ENCODE measurements at places on chromosomes 2 and 18.

GRCh38 chr2:85959826-85960225 lies 71.0 kb upstream of the ST3GAL5 start:
- DNase-seq, result no peak

- no peak for DNase-seq
Measured at GRCh38 chr2:122244598-122245229, 489.3 kb downstream of the TSN start.

DNA sequence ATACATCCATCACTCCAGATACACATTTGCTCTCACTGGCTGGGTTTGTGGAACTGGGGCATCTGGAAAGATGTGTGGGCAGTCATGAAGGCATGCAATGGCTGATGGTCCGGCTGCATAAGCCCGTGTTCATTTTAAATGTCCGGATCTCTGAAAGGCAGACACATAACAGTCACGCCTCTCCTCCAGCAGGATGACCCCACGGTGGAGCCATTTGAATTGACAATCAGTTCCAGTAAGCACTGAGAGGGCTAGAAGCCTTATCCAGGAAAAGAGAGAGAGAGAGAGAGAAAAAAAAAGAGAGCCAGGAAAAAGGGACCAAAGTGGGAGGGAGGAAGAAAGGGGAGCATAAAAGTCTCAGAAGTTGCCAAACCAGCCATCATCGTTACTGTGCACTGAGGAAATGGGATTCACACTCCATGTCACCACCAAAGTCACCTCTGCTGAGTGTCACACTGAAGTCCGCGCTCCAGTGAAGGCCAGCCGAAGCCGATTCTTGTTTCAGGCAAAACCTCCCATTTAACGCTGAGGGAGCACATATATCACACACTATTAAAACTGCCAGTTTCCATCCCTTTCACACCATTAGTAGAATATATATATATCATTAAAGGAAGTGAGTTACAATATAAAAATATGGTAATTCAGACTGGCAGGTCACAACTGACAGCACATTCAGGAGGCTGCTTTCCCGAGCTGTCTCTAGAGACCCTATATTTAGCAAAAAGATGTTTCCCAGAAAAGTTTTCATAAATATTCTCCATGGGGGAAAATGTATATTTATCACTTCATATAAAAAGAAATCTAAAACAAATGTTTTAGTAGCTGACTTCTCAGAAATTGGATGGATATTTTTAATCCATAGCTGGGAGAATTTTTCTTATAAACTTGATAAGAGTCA lies 142.0 kb downstream of the ACTR3 start:
- no peak for DNase-seq

DNA sequence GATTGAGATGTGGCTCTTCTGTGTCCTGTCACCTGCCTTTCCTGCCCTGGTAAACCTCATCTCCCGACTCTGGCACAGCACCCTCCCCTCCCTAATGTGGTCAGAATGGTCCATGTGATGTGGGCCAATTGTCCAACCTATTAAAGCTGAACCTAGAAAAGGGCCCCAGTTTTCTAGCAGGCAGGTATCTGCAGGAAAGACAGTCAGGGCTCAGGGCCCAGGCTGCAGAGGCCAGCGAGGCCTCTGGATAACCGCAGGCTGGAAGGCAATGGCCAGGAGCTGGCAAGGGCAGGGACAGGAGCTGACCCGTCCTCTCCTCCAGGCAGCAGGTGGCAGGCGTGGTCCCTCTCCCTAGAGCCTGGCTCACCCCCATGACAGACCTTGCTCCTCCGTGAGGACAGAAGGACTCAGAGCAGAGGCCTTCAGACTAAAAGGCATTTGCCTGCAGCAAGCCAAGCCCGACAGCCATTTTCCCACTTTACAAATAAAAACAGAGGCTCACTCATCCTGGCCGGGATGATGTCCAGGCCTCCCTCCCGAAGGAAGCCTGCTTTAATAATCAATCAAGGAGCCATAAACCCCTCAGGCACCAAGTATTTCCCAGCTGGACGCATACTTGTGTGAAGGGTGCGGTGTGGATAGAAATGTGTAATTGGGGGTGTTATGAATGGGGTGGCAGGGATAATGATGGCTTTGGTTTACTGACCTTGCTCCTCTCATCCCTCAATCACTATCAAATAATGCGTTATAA lies 107.1 kb downstream of the TWIST2 start:
- no peak for DNase-seq

GRCh38 chr2:11406267-11406957 lies 59.5 kb downstream of the E2F6 start:
- DNase-seq, result no peak

DNA sequence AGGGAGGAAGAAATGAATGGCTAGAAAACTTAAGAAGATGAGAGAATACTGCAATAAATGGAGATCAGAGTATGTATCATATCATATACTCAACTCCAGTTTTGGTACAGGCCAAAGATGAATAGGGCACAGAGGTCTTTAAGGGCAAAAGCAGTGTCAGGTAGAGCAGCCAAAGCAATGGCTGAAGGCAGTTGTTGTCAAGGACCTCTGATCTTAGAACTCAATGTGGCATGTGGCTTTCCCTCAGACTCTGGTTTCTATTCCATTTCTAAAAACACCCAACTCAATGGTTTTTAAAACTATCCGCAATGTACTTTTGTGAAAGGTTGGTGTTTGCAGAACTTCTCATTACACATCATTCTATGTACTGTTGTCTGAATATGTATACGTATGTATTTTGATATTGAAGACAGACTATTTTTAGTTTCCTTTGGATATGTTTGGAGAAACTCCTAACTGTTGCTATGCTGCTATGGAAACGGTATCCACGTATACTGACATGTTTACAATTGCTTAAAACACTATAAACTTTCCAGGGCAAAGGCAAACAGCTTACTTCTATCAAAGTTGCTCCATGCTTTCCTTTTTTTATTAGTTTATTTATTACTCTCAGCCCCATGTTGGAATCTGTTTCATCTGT lies 58.1 kb upstream of the PELI1 start:
- no peak for DNase-seq

GRCh38 chr18:57002627-57003026 lies 144.3 kb upstream of the BOD1L2 start:
- DNase-seq, result no peak

GRCh38 chr2:236896688-236897087 lies 189.0 kb upstream of the COPS8 start:
- no peak for DNase-seq

GRCh38 chr2:162926501-162926900 lies 87.9 kb upstream of the KCNH7 start:
- peak; percentile 69 for DNase-seq

DNA sequence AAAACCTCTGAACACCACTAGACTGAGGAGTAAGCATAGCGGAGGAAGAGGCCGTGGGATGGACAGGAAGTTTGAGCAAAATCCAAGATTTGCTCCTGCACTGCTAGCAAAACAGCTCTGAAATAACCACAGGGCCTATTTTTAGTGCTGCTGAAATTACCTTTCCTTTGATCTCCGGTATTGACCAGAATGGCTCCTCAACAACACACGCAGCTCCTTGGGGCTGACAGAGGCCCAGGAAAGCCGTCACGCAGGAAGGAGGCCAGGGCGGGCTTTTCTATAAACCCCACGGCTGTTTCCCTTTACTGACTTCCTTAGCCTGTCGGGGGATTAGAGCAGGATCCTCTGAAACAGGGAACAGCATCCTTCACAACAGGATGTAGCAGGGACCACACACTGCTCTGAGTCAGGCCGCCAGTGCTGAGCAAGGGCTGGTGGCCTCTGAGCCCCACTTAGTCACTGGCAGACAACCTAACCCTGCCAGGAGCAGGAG lies 80.8 kb upstream of the LCLAT1 start:
- DNase-seq, result no peak

- no peak for DNase-seq
Measured at GRCh38 chr2:98623657-98624056, 15.3 kb downstream of the UNC50 start.

DNA sequence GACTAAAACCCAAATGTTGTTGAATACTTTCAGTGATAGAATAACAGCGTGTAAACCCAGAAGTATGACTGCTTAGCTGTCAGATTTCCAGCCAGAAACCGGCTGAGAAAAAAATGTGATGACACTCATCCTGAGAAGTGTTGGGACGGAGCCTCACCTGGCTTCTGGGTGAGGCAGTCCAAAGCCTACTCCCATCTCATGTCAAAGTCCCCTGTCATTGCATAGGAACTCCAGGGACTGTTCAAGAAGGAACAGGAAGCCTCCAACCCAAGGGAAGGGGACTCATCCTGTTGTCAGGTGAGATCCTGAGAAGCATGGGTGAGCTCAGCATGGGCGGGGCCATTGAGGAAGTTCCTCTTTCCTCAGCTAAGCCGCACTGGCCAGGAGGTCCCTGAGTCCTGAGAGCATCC lies 11.3 kb upstream of the CHRNA1 start:
- DNase-seq, result no peak

- DNase-seq, result no peak
Measured at GRCh38 chr2:2872713-2873449, 504.7 kb downstream of the EIPR1 start.

DNA sequence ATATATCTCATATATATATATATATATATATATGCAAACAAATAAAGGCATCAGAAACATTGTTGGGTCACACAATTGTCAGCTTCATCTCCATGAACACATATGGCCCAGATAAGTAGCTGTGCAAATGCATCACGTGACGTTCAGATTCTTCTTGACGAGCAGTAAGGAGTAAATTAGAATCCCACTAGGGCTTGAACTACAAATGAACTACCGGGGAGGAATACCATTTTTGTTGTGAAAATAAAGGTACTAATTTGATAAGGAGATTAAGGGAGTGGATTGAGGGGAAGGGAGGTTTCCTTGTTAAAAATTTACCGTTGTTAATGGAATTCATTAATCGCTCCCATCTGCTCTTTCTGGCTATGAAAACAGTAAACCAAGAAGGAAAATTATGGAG lies 186.5 kb upstream of the COPS8 start:
- no peak for DNase-seq

DNA sequence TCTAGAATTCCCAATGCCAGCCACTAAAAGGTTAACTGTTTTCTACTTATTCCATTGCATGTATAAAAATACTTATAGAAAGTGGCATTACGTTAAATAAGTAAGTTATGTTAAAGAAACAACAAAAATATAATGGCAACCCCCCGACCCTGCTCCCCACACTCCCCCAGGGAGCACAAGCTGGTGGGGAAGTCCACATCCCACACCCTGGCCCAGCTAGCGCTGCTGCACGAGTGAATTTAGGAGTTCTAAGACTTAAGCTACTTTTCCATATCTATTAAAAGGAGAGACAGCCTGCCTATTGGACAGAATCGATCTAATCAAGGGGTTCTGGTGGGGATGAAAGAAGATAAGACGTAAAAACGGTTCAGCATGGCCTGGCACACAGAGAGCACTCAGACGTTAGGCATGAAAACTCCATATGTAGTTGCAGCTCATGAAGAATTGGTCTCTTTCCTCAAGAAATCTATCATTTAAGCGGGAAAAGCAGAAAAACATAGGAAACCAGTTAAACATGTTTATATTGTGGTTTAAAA lies 16.6 kb downstream of the HJURP start:
- no peak for DNase-seq
